ENCODE measurements at places on chromosomes 12 and 14. TPM values are rescaled to one million over a fixed set of nuclear protein-coding genes. Genes with fewer than 3 reads are reported as not detected.

- DNase-seq = peak; percentile 89
Measured at GRCh38 chr14:53217316-53217994, 64.3 kb upstream of the DDHD1 start.

DNA sequence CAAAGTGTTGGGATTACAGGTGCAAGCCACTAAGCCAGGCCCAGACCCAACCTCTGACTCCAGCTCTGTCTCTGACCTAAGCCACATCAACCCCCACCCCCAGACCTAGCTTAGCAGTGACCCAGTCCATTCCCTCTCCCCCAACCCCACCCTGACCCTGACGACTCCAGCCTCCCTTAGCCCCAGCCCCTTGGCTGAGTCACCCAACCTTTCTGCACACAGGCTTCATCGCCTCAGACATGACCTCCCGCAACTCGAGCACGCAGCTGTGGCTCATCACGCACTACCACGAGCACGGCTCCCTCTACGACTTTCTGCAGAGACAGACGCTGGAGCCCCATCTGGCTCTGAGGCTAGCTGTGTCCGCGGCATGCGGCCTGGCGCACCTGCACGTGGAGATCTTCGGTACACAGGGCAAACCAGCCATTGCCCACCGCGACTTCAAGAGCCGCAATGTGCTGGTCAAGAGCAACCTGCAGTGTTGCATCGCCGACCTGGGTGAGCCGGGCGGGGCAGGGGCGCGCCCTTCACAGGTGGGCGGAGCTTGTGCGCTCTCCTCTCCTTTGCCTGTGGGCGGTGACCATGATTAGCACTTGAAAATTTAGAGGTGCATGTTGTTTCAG, 7.8 kb downstream of the ACVRL1 start:
- no peak for DNase-seq

DNA sequence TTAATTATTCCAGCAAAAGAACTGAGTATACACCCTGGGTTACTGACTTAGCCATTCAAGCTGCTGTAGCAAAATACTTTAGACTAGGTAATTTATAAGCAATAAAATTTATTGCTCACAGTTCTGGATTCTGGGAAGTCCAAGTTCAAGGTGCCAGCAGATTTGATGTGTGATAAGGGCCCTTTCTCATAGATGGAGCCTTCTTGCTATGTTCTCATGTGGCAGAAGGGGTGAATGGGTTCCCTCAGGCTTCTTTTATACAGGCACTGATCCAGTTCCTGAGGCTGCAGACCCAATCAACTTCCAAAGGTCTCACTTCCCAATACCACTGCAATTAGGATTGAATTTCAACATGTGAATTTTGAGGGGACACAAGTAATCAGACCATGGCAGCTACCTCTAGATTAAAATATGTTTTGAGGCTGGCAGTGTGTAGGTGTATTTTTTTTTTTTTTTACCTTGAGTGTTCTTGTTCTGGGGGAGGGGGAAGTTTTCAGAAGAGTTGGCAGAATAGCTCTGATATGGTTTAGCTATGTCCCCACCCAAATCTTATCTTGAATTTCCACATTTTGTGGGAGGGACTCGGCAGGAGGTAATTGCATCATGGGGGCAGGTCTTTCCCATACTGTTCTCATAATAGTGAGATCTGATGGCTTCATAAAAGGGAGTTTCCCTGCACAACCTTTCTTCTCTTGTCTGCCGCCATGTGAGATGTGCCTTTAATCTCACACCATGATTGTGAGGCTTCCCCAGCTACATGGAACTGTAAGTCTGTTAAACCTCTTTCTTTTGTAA, 178.2 kb downstream of the RASSF9 start:
- DNase-seq = no peak

GRCh38 chr14:69247676-69248440, 12.1 kb upstream of the GALNT16 start:
- no peak for DNase-seq

GRCh38 chr12:123512838-123513665, 20.5 kb downstream of the RILPL1 start:
- DNase-seq = no peak

DNA sequence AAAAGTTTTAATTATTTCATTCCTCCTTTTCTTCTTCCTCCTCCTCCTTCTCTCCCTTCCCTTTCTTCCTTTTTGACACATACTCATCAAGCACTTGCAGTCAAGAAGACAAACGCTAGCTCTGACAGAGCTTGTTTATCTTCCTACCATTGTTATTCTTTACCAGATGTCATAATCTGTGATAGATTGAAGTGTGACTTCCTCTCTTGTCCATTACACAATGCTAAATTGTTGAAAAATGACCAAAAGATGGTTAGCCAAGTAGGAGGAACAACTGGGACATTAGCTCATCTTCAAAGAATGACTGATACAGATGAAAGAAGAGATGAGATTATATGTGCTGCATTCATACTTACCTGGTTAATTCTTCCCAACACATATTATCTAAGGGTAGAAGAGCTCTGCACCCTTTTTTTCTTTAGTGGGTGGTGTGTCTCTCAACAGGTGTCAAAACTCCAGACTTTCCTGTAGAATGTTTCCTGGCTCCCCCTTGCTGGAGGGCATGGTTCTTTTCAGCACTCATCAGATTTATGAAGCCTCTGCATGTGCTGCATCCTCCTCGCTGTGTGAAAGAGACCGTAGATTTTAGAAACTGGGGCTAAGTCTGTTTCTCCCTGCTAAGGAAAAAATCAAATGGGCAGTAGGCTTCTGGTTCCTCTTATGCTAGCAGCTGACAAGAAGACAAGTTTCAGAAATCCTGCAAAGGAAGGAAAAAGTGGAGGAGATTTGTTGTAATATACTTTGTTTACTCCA, 147.1 kb downstream of the TMX1 start:
- DNase-seq = no peak

- no peak for DNase-seq
Measured at GRCh38 chr14:94654071-94654861, 42.1 kb downstream of the SERPINA3 start.

- no peak for DNase-seq
Measured at GRCh38 chr12:34204830-34205285, 182.6 kb downstream of the ALG10 start.

DNA sequence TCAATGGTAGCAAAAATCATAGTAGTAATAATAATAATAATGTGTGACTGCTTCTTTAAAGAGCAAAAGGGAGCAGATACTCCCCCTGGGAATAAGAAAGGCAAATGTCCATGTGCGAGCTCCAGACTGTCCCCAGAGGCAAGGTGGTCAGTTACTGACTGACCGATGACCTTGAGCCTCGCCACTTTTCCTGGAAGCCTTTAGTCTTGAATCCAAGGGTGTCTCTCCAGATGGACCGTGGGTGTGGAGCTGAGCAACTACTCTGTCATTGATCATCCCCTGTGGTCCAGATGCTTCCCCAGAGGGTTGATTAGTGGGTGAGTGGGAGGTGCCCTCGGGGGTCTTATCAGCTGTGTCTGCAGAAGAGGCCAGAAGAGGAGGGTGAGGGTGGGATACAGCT, 418.5 kb upstream of the TBX3 start:
- DNase-seq = no peak

DNA sequence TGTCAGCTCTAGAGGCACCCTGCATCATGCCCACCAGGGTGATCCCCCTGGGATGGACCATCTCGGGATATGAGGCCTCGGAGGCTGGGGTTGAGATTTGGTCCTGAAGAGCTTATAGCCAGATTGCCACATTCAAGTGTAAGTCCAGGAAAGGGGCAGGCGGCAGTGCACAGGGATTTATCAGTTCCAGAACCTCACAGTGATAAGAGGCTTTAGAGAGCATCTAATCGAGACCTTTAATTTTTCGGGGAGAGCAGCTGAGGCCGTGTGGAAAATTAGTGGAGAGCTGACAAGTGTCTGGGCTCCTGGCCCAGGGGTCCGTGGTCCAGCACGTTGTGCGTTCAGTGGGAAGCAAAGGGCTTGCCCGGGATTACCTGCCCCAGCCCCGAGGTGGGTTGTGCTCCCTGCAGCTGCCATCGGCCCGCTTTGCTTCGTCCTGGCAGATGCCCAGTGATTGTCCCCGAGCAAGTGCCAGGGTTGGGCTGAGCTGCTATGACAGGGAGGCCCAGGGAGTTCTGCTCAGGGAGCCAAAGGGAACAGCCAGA, 52.1 kb downstream of the C14orf132 start:
- no peak for DNase-seq

DNA sequence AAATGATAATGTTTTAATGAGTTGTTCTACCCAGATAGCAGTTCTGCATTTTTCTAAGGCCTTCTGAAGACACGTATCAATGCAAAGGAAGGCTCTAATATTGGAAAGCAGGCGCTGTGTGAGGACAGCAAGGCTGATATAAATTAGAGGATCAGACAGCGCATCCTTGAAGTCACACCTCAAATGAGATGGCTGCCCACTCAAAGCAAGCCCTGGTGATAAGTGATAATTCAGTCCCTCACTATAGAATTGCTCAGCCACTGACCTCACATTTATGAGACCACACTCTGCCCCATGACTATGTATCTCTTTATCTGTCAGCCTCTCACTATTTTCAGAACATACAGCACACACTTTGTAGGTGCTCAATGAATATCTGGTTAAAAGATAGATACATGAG, 62.4 kb downstream of the ARMH4 start:
- DNase-seq = no peak

DNA sequence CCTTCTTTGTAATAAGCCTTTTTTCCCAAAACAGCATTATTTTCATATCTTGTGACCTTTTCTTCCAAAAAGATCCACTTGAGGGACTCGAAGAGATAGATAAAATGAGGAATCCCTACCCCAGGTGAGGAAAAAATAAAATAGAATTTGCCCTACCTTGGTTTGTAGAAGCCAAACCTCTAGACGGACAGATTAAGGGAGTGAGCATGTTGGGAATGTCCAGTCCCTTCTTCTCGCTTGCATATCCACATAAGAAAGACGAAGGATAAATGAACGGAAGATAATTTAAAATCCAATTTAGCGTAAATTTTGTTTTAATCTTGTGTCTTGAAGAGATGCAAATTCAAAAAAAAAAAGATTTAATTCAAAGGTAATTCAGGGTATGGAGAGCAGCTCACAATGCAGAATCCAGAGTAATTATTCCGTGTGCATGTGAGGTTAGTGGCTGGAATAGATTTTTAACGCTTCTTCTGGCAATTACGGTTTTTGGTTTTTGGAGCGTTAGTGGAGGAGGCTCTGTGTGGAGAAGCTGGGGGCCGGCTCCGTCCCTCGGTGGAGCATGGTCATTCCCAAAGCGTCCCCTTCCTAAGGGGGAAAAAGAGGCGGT, 1.5 kb downstream of the GRIN2B start:
- DNase-seq = no peak

- no peak for DNase-seq
Measured at GRCh38 chr12:27504507-27504906, 19.5 kb upstream of the PPFIBP1 start.

Gene SALL2
- 4.7 TPM for total RNA-seq

Gene ADCY4
- not detected for total RNA-seq

Gene CLEC14A
- not detected for total RNA-seq

Gene PAX9
- total RNA-seq = 16.7 TPM

Gene SIX4
- total RNA-seq = 20.6 TPM

Measured in Daoy (cell line).